ENCODE measurements at places on chromosomes 16 and 17. TPM values are rescaled to one million over a fixed set of nuclear protein-coding genes. Genes with fewer than 3 reads are reported as not detected.

KLHL10 gene
- total RNA-seq: 0.10 TPM

KCNAB3 gene
- 0.37 TPM for total RNA-seq

ODAD4 gene
- total RNA-seq: 0.28 TPM

RNU2-1 gene
- not detected for total RNA-seq

GINS3 gene
- total RNA-seq: 13.0 TPM

TEX14 gene
- total RNA-seq: 0.33 TPM

SRSF1 gene
- 341 TPM for total RNA-seq

PFAS gene
- total RNA-seq: 101 TPM

PITPNM3 gene
- 2.8 TPM for total RNA-seq

CCL1 gene
- not detected for total RNA-seq

CLEC19A gene
- total RNA-seq: not detected

PTX4 gene
- total RNA-seq: not detected

PRR35 gene
- 0.85 TPM for total RNA-seq

NTN3 gene
- total RNA-seq: 0.73 TPM

TCF25 gene
- total RNA-seq: 71.8 TPM

USP32 gene
- total RNA-seq: 91.5 TPM

KRT31 gene
- not detected for total RNA-seq

MMP28 gene
- not detected for total RNA-seq

GRCh38 chr16:13507530-13507929 lies 412.4 kb upstream of the ERCC4 start:
- DNase-seq: no peak

- DNase-seq: peak; percentile 68
These were observed 810 bp downstream of the CYGB start for GRCh38 chr17:76536511-76537287.

DNA sequence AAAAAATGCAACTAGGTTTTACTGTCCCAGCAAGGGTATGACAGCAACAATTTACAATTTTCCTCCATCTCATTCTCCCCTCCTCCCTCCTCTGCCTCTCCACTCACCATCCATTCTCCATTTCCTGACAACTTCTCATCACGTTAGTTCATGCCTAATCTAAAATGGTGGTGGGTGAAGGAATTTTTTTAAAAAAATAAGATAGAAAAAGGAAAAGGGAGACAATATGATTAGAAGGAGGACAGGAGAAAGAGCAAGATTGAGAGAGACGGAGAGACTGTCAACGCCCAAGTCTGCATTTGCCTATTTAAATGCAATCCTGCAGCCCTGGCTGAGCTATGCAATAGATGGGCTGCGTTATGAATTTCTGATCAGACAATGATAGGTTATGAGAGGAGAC lies 380.7 kb upstream of the PSMD7 start:
- no peak for DNase-seq

DNA sequence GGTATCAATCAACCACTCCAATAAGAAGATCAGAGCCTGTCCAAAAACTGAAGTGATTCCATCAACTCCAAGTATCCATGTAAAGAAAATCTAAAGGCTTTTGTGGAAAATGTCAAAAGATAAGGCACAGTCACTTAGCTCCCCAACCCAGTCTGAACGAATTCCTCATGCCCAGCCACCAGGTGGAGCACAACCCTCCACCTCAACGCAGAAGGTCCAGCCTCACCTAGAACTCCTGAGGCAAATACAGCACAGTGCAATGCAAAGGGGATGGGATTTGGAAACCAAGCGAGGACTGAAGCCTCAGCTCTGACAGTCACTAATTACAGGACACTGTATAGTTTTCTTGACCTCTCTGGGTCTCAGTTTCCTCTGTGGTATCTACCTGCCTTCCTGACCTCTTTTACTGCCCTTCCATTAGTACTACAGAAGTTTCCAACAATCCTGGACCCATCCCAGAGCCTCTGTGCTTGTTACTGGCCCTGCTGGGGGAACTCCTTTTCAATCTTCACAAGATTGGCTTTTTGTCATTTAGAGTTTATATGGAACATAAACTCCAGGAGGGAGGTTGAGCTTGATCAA lies 2.0 kb downstream of the NCBP3 start:
- DNase-seq: peak; percentile 83

- no peak for DNase-seq
These were observed 35.9 kb downstream of the GPRC5B start for GRCh38 chr16:19848756-19849155.

DNA sequence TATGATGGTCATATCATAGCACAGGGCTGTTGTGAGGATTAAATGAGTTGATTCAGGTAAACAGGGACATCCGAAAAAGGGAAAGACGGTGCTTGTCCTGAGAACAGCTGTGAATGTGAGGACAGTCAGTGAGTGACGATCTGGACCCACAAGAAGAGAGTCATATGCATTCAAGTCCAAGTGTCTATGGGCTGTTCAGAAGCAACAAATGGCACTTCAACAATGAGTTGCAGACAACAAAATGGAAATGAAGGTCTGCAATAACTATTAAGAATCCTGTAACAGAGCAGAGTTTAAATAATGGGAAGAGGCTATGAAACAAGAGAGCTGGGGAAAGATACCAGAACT lies 100.3 kb downstream of the ADCY9 start:
- no peak for DNase-seq

- no peak for DNase-seq
These were observed 193.3 kb downstream of the GSG1L start for GRCh38 chr16:27870116-27870798.

GRCh38 chr16:521381-522210 lies 5.9 kb upstream of the CAPN15 start:
- DNase-seq: peak; percentile 93

- no peak for DNase-seq
These were observed 1.3 kb downstream of the METTL23 start for GRCh38 chr17:76727745-76728456.

DNA sequence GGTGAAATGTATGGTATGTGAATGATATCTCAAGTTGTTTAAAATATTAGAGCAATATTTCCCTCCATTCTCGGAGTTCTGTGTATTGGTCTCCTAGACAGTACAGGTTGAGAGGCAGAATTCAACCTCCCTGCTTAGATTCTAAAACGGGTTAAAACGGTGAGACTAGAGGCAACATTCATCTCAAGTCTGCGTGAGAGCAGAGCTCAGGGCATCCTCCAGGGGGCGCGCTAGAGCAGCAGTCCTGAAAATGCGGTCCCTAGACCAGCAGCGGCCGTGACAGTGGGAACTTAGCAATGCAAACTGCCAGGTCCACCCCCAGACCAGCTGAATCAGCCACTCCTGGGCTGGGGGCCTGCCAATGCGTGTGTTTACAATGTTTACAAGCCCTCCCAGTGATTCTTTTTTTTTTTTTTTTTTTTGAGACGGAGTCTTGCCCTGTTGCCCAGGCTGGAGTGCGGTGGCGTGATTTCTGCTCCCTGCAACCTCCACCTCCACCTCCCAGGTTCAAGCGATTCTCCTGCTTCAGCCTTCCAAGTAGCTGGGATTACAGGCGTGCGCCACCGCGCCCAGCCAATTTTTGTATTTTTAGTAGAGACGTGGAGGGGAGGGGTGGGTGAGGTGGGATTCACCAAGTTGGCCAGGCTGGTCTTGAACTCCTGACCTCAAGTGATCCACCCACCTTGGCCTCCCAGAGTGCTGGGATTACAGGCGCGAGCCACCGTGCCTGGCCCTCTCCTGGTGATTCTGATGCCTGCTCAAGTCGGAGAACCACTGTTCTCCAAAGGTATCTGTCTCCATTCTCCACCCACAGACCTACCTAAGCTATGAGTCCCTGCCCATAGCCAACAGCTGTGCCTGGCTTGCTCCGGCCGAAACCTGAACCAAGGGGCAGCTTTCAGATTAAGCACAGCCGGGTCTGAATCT lies 24.2 kb downstream of the KLHL36 start:
- DNase-seq: peak; percentile 90

DNA sequence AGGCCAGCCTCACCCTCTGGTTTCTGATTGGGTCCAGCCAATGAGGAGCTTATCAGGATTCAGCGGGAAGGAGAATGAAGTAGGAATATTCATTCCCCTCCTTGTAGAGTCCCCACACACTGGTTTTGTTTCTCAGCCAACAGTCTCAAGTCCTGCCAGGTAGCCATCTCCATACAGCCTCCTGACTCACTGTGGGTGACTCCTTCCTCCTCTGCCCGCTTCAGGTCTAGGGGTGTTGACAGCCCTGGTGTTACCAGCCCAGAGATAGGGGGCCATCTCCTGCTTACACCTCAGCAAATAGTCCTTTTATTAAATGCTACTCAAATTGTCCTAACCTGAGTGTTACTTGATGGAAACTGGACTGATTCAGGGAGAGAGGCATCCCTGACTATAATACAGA lies 4.0 kb upstream of the MFAP4 start:
- no peak for DNase-seq

DNA sequence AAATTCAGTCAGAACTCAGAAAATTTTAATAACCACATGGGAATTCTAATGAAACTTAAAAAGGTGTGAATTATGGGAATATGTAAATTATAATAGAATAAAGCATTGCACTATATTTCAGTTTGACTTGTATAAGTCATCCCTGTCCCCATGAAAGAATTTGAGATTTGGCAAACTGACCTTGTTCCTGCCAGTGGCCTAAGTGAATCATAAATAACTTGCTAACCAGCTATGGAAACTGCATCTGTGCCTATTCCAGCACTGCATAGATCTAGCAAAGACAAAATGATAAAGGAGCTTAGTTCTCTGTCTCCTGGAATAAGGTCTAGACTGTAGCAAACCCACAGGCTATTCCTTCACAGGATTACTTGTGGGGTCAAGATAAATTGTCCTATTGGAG lies 106.8 kb upstream of the NOG start:
- DNase-seq: no peak

DNA sequence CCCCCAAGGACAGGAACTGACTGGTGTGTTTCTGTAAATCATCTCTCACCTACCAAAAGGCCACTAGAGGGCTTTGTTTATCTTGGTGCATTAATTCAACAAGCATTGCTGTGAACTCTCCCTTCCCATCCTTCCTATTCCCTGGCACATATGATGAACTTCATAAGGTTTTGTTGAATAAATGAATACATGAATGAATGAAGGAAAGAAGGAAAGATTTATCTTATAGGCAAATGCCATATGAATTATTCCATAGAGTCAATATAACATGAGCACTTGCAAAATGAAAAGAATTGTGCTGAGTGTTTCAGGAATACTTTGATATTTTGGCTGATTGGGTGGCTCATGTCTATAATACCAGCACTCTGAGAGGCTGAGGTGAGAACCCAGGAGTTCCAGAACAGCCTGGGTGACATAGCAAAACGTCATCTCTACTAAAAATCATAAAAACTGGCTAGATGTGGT lies 4.3 kb downstream of the SPDYE4 start:
- peak; percentile 67 for DNase-seq

DNA sequence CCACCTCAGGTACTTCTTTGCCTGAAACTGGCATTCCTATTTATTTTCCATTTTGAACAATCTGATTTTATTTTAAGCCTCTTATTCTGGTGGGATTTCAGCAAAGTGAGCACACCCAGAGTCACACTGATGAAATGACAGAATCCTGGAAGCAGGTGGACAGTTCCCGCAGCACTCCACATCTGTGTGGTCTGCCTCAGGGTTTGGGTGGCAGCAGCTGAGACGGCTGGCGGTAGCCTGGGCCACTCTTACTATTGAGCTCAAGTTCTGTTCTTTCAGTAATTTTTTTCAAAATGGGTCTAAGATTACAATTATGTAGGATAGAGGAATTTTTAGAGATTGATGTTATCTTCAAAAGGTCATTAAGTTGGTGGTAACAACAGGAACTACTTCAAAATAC lies 32.5 kb upstream of the ENDOV start:
- DNase-seq: no peak

GRCh38 chr16:67562918-67563707 lies 787 bp downstream of the CTCF start:
- DNase-seq: peak; percentile 83

DNA sequence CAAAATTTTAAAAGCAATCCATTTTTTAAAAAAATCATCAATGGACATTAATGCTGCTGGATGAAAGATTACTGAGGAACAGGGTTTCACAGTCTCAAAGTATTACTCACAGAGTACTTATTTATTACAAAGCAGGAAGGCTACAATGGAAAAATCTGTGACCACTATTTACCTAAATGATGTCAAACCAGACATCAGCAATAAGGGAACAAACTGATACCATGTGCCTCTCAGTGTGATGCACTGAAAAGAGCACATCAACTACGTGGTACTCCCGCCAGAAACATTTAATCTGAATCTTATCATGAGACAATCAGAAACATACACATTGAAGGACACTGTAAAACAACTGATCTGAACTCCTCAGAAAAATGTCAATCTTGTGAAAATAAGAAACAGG lies 124.2 kb downstream of the PARN start:
- no peak for DNase-seq

- DNase-seq: no peak
These were observed 144.2 kb upstream of the CORO6 start for GRCh38 chr17:29766796-29767327.

- DNase-seq: no peak
These were observed 1098.4 kb upstream of the EEF2KMT start for GRCh38 chr16:6195966-6196365.

DNA sequence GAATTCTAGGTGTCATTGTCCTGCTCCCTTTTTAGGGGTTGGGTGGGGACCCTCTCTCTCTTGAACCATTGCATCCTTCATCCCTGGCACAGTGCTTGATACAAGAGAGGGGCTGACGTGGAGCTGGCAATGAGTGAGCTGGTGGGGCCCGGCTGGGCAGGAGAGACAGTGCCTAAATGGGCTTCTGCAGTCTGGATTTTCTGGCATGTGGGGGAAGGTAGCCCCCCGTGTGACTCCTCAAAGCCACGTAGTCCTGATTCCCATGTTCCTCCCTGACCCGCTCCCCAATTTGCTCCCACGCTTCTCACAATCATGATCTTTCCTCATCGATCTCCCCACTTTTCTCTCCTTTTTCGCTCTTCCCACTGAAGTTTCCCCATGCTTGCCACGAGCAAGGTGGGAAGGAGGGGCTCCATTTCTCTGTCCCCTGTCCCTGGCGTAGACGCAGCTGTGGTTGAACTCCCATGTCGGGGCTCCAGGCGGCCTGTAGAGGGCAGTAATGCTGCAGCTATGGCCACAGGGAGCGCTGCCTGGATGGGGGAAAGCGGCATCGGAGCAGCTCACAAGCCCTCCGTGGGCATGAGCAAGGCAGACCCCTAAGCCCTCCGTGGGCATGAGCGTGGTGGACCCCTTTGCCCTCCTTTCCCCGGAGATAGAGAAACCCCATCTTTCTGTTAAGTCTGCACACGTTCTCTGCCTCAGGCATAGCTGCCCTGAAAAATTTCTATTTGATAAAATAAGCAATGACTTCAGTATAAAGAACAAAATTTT lies 47.5 kb downstream of the HAPSTR1 start:
- DNase-seq: peak; percentile 83

- DNase-seq: peak; percentile 51
These were observed 46.5 kb downstream of the GPRC5B start for GRCh38 chr16:19837984-19838707.

DNA sequence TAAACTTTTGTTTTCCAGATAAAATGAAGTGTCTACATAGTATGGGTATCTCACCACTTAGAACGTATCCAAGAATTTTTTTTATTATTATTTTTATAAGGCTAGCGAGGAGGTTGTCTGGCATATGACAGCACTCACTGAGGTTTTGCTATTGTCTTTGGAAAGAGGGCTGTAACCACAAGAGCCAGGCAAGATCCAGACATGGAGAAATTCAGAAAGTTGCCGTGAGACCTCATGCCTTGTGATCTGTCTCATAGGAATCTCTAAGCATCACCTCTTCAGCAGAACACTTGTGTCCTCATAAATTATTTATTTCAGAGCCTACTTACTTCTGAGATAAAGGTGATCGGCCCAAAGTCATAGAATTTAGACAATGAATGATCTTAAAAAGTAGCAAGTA lies 410.8 kb downstream of the CDH11 start:
- DNase-seq: no peak

- DNase-seq: peak; percentile 32
These were observed 1.5 kb downstream of the ENPP7 start for GRCh38 chr17:79732254-79732653.

GRCh38 chr17:4316648-4317047 lies 49.8 kb downstream of the UBE2G1 start:
- DNase-seq: no peak
